ENCODE measurements at places on chromosomes 6 and 20.

- DNase-seq: no peak
These were observed 150.5 kb upstream of the PTPN1 start for GRCh38 chr20:50359607-50360217.

DNA sequence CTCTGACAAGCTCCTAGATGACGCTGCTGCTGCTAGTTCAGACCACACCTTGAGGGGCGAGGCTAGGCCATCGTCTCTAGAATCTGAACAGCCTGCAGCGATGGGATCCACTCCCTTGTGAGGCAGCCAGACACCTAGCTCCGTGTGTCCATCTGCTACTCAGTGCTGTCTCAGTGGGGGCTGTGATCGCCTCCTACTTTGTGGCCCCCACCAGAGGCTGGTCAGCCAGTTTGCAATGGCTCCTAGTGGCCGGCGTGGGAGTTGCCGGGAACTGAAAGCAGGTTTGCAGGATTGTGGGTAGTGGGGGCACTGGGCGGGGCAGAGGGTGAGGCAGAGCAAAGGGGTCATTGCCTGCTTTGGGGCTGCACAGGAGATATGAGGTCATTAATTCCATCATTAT lies 2.8 kb downstream of the CCN5 start:
- no peak for DNase-seq

DNA sequence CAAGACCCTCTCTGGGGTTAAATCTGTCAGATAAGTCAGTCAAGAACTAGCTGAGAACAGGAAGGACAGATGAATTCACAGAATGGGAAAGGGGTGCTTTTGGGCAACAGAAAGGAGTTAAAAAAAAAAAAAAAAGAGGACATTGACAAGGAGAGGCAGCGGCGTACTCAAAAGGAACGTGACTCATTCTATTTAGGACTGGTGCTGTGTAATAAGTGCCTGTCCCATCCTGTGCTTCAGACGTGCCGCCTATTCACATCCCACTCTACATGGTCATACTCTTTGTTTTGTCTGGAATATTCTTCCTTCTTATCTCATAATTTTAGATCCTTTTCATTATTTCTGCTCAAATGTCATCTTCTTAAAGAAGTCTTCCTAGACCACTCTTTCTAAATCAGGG lies 101.1 kb upstream of the EMILIN3 start:
- DNase-seq: no peak

DNA sequence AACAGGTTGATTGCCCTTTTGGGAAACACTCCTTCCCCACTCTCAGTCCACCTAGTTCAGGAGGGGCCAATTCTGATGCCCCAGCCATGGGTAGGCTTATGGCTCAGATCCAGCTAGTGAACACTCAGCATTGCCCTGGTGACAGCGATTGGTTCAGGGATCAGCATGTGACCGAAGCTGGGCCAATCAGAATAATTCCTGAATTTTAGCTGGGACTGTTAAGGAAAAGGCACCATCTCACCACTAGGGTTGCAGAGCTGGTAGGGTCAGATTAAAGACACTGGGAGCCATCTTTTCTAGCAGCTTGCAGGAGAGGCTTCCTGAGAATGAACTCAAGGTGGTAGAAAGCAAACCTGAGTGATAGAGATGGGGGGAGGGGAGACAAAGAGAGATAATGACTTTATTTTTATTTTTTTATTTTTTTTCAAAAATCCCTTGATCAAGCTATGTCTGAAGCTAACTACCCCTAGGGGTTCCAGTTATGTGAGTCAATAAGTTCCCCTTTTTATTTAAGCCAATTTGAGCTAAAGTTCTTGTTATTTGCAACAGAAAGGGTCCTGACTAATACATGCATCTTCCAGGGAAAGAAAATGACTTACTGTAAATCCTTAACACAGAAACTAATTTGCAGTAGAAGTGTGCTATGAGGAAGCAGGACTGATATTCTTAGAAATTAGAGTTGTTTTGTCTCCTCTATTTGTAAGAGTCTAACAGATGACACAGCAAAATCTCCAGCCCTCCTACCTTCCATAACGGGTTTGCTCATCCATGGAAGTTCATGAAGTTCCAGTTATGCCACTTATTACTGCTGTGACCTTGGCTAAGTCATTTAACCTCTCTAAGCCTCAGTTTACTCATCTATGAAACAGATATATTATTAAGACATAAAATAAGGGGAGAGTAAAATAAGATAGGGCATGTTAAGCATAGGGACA lies 44.7 kb downstream of the EYA2 start:
- no peak for DNase-seq

DNA sequence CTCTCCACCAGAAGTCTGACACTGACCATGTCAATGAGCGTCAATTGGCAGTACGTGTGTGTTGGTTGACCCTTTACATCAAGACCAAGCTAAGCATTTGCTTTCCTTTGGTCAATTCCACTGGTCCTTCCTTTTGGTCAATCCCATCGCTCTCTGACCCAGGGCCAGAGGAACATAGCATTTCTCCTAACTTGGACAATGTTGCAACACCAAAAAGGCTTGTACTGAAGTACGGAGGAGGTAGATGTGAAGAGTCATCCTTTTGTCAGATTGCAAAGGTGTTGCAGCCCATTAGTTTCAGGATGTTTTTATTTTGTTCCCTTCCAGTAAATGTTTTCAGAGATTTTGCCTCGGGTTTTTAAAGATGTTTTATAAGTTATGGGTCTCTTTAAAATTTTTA lies 24.6 kb downstream of the EDN1 start:
- DNase-seq: no peak

DNA sequence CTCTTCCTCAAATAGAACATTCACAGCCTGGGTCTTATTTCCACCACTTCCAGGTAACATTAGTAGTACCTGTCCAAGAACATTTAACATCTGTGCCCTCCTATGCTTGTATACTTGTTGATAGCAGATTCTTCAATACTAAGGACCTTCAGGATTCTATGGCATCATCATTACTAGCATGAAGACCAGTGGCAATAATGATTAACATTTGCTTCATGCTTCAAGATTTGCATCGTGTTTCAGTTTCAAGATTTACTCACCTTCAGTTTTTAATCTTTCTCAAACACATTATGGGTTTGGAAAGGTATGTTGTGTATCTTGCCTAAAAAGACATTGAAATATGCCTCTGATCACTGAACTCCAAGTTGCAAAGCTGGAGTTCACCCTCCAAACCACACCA lies 412.8 kb upstream of the NRSN1 start:
- DNase-seq: no peak

DNA sequence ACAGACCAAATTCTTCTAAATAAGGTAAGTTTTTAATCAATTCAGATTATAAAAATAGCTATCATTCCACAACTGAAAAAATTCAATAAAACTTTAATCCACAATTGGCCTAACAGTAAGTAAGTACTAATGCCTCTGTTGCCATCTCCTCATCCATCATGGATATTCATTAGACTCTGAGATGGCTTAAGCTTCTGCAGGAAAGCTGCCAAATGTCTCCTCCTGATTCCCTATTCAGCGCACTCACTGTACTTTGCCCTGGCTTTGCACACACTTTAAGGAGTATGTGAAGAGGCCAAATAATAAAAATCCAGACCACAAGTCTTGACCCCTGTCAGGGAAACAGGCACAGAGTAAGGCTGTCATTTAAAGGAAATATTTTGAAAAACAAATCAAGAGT lies 23.6 kb downstream of the PGM3 start:
- no peak for DNase-seq

DNA sequence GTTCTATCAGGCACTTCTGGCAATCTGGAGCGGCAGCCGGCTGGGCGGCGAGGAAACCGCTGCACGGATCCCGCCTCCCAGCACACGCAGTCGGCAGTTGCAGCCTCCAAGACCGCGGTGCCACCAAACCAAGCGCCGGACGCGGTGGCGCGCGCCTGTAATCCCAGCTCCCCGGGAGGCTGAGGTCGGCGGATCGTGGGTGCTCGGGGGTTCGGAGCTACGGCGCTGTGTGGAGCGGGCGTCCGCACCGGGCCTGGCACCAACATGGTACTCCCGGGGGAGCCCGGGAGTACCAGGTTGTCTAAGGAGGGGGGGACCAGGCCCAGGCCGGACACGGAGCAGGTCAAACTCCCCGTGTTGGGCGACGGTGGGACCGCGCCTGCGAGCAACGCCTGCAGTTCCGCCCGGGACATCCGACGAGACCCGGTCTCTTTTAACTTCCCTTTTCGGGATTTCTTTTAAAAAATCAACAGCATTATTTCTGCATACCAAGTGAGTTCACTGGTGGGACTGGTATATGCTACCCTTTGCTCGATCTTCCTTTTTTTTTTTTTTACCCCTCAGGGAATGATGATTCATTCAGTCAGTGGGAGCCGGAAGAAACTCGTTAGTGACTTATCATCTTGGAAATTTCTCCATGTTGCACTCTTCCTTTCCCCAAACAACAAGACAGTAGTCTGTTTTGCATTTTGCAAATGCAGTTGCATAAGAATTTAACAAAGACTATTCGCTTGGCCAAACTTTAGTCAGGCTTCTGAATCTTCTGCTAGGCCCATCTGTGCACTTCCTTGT lies 27.6 kb downstream of the ZNF311 start:
- no peak for DNase-seq

DNA sequence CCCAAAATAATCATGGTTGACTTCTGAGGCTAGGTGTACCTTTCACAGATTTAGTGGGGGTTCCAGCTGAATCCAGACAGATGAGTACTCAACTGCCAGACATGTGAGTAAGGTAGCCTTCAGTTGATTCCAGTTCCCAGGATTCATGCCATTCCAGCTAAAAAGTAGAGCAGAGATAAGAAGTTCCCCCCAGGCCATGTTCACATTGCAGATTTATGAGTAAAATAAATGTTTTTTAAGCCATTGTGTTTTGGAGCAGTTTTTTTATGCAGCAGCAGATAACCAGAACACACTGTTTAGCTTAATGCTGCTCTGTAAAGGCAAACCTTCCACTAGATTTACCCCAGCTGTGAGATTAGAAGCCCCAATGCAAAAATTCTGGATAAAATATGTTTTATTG lies 245.0 kb downstream of the RFPL4B start:
- DNase-seq: no peak

DNA sequence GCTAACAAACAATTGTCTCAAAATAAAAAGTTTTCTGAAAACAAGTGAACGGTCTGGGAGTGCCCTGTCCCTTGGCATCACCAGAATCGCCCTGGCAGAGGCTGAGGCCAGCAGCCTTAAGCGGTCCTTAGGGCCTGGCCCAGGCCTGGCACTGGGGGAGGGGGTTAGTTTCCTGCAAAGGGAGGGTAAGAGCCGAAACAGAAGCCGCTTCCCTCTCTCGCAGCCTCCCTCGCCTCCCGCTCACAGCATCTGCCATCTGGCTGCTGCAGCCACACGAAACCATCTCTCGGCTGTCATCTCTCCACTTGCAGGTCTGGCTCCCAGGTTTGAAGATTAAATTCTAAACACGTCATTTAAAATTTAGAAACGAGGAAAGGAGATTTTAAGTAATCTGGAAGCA lies 31.5 kb downstream of the PMEPA1 start:
- no peak for DNase-seq

DNA sequence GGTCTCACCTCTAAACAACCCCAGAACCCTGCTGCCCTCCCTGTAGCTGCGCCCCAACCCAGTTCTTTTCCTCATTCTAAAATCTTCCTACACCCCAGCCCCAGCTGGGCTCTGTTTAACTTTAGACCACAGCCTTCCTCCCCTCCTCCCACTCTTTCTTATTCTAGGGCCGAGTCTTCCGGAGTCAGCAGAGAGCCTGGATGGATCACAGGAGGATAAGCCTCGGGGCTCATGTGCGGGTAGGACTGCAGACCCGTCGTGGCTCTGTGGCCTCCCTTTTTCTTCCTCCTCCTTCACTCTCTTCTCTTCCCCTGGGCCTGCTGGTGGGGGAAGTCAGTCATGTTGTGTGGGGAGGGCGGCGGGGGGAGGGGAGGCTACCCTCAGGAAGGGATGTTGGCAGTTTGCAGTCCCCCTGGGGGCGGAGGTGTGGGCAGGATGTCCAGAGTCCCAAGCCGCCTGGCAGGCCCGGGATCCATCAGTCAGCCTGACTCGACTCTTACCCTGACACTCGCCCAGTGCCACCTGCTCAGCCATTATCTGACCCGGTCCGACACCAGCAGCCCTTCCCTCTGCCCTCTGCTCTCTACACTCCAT lies 8.1 kb downstream of the CAPN11 start:
- DNase-seq: no peak

DNA sequence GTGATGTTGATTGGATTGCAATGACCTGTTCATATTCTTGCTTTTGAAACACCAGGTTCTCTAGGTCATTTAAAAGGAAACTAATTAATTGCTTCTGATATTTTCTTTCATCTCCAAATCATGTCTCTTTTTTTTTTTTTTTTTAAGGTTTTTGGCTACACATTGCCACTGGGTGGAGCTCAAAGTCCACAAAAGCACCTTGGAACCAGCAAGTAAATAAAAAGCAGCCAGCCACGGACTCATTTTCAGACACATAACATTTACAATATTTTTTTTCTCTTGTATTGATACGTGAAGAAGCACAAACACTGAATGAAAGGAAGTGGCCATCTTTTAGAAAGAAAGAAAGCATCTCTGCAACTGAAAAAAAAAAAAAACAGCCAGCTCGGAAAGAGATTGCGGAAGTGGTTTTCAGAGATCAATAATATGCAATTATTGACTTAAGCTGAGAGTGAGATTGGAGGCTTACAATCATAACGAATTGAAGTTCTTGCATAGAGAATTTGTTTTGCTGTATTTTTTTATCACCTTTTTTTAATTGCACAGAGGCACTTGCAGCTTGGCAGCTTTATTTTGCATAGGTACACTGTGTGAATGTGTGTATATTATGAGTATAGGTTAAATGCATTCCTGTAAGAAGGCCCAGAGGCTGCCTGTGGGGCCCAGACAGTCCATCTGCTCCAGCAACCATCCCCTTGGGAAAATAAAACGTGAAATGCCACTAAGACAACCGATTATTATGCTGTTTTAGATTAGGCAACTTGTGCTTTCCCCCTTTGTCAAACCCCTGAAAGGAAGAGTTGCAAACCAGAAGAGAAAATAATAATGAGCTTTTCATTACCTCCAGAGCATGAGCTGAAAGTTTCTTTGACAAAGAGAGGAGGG lies 28.2 kb downstream of the CGA start:
- DNase-seq: peak; percentile 20

GRCh38 chr6:140202964-140203515 lies 828.6 kb upstream of the CITED2 start:
- no peak for DNase-seq

GRCh38 chr6:169905041-169905807 lies 153.8 kb downstream of the ERMARD start:
- peak; percentile 24 for DNase-seq

DNA sequence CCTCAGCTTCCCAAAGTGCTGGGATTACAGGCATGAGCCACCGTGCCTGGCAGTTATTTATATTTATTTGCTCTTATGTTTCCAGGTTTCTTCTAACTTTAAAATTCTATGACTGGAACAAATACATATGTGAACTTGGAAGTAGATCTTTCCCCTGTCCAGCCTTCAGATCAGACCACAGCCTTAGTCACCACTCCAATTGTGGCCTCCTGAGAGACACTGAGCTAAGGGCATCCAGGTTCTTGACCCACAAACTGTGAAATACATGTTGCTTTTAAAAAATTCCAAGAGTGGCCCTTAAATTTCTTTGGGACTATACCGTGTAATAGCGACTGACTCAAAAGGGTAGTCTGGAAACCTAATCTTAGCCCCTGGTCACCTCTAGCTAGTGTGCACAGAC lies 1.5 kb upstream of the ADGRG6 start:
- no peak for DNase-seq

GRCh38 chr6:139508576-139508975 lies 134.1 kb upstream of the CITED2 start:
- no peak for DNase-seq

- no peak for DNase-seq
These were observed 1035.3 kb upstream of the GJE1 start for GRCh38 chr6:141097471-141097870.

Data from HFF-Myc (cell line).